ENCODE measurements at places on chromosomes 3 and 15. TPM values are rescaled to one million over a fixed set of nuclear protein-coding genes. Genes with fewer than 3 reads are reported as not detected.

ADAMTSL3 gene
- 1.1 TPM for total RNA-seq

EIF2A gene
- 167 TPM for total RNA-seq

EFHB gene
- not detected for total RNA-seq

NR1I2 gene
- 6.0 TPM for total RNA-seq

DNA sequence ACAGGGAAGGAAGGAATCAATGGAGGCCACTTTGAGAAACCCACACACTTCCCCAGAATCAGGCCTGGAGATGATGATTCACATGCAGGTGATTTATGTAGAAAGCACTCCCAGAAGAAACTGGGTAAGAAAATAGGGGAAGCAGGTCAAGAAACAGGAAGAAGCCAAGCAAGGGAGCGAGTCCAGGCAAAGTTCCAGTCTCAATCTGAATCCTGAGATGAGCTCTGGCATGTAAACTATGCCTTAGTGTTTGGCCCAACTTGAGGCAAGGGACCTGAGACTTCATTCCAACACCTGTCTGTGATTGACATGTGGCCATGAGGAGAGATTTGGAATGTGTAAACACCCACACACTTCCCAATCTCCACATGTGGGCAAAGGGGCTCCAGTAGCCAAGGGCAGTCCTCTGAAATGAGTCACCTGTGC is 61.6 kb upstream of the CTNNB1 start:
- no peak for DNase-seq

- DNase-seq: no peak
These were observed 292.2 kb downstream of the PYDC2 start for GRCh38 chr3:191753196-191753595.

DNA sequence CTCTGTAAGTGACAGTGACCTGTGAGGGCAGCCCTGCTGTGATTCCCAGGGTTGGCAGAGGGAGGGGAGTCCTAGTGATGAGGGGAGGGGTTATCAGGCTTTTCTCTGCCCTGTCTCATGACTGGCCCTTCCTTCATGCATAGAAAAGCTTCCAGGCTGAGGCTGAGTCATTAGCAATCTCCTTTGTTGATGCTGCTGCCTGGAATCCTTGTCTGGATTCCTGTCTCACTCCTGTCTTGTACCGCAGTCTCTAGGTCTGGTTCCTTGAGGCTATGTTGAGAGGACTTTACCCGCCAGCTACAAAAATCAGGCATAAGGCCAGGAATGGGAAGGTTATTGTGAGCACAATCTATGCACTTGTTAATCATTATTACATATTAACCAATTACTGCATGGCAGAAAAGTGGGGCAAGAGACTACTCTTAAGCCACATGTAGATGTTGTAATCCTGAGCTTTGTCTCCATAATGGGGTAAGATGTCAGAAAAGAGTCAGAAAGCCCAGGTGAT is 7.2 kb downstream of the KLHL6 start:
- peak; percentile 78 for DNase-seq
